ENCODE measurements at places on chromosomes 5 and 9.

- DNase-seq, result peak; percentile 33
Observed at GRCh38 chr5:78287833-78288232, 6.7 kb downstream of the AP3B1 start.

- peak; percentile 77 for DNase-seq
Observed at GRCh38 chr5:75566710-75567309, 44.4 kb upstream of the ANKDD1B start.

DNA sequence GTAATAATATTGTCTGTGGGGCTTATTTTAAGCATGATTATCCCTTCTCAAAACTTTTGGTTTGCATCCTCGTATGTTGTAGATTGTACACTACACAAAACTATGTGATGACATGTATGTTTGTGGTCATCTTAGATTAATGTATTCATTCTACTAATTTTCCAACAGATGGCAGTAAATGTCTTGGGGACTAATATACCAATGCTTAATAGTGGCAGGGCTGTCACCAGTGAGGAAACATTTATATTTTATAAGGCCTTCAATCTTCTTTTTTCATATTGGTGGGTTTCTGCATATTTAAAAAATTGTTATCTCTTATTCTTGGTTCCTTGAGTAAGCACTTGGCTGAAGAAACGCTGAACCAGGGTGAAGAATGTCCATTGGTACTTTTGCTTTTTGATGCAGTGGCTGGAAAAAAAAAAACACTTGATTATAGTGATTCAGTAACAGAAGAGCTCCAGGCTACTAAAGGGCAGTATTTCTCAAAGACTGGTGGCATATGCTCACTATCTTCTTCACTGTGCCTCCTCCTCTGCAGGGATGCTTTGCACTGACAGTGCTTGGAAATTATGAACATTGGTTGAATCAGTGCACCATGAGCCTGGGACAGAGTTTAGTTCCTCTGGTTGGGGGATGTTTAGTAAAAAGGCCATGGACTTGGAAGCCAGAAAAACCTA, 530.3 kb downstream of the RASEF start:
- no peak for DNase-seq

GRCh38 chr9:35729700-35730485, 2.1 kb downstream of the TLN1 start:
- peak; percentile 85 for DNase-seq

GRCh38 chr9:136488247-136489214, 5.7 kb upstream of the SEC16A start:
- peak; percentile 66 for DNase-seq

DNA sequence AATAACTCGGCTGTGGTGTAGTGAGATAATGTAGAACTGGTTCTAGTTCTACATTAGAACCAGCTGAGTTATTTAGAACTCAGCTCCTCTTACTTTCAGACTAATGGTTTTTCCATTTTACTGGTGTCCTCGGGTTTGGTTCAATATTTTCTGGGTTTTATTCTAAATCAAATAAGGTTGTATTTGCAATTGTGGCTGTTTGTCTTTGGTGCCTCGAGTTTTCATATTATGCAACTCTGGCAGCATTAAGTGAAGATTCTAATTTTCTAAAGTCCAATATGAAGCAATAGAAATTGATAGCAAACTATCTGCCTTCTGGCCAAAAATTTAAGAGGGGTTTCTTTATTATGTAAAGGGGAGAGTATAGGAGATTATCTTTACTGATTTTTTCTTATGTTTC, 19.0 kb downstream of the C6 start:
- DNase-seq, result no peak

DNA sequence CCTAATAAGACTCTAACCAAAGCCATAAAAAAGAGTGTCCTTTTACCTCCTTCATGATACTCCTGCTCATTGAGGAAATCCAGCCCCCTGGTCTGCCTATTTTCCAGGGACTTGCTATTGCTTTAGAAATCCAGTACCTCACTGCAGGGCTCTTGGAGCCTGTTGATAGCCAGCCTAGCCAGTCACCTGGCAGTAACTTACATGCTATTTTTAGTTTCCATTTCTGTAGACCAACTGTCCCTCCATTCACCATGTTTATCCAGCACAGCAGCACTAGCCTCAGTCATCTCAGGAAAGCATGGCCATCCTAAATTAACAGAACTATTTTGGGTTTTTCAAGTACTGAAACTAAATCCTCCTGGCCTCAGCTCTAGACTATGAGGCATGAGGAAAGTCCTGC, 91.5 kb upstream of the PHF24 start:
- no peak for DNase-seq

GRCh38 chr5:168002116-168002515, 289.3 kb upstream of the WWC1 start:
- DNase-seq, result no peak

DNA sequence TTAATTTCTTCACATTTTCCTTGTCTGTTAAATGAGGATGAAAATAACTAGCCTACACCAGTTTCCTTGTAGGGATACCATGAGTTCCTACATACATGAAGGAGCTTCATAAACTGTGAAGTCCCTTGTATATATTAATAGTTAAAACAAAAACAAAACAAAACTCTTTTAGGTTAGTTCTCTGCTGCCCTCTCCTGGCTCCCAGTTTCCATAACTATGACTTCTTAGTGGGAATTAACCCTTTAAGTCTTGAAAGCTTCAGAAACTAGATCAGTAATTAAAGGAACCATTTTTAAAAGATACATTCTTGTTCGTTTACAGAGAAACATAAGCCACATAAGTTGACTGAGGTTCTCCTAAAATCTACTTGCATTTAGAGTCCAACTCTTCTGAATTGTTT, 500.0 kb upstream of the C9orf72 start:
- peak; percentile 46 for DNase-seq

GRCh38 chr9:33880211-33881089, 63.5 kb downstream of the UBE2R2 start:
- no peak for DNase-seq

GRCh38 chr5:171524466-171524865, 105.0 kb downstream of the FGF18 start:
- no peak for DNase-seq

- DNase-seq, result no peak
Observed at GRCh38 chr9:124813041-124813440, 36.1 kb downstream of the OLFML2A start.

DNA sequence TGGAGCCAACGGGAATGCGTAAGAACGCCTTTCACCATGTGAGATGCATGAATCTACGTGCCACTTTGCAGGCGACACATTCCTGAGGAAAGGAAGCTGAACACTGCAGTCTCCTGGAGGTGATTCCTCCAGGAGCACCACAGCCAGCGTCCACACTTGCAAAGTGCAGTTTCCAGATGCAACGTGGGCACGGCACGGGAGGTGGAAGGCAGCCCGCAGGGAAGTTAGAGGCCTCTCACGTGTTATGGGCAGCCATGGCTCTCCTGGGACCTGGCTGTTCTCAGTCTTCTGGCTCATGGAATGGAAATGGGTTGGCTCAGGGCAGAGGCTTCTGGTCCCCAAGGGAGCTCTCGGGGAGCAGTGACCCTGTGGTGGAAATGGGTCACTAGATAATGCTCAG, 381.0 kb upstream of the IRX4 start:
- no peak for DNase-seq

- no peak for DNase-seq
Observed at GRCh38 chr9:38434853-38435252, 10.6 kb upstream of the IGFBPL1 start.

DNA sequence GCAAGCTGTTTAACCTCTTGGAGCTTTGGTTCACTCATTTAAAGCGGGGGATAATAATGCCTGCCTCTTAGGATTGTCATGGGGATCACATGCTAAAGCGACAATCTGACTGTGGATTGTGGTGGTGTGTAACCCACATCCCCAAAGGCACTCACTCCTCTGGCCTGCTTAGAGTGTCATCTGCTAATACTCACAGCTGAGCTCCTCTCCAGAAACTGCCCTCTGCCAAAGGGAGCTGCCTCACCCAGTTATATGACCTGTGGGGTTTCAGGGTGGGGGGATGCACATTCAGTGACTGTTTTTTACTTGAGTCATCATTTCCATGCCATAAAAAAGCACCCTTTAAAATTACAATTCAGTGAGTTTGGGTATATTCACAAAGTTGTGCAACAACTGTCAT, 110.0 kb upstream of the SPOCK1 start:
- DNase-seq, result no peak

GRCh38 chr5:117295941-117296340, 721.3 kb upstream of the SEMA6A start:
- no peak for DNase-seq

DNA sequence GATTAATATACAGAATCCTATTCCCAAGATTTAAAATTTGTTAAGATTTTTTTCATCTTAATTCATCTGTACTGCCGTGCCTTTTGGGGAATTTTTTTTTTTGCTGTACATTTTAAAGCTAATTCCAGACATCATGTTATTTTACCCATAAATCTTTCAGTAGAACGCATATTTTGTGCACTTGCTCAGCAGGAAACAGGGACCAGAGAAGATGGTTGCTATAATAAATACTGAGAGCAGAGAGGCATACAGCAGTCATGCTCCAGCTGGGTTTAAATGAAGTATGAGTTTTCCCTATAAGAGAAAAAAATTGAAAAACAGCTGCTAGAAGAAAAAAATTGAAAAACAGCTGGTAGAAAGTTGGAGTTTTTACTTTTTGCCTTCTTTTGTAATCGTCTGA, 196.9 kb upstream of the PUM3 start:
- DNase-seq, result no peak

GRCh38 chr5:78328585-78329173, 31.7 kb upstream of the SCAMP1 start:
- DNase-seq, result no peak

- peak; percentile 20 for DNase-seq
Observed at GRCh38 chr5:127723571-127723970, 20.4 kb downstream of the CCDC192 start.

DNA sequence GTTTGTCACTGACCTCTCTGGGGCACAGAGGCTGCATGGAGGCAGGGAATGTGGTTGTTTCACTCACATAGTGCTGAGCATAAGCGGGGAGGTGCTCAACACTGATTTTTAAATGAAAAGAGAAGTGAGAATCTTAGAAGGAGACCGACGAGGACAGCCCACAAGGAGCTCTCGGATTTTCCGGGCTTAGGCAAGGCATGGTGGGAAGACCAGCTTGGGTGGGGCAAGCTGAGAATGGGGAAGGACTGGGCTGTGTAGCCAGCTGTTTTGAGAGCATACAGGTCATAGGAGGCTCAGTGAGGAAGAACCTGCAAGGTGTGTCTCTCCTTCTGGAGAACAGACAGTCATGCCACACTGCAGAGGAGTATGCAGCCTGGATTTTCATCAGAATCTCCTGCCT, 86.0 kb upstream of the TNFSF8 start:
- DNase-seq, result no peak

GRCh38 chr9:98657897-98658296, 50.8 kb downstream of the GABBR2 start:
- DNase-seq, result no peak

All from urothelium cell line (cell line).